Smooth muscle cell of the brain vasculature (primary cell): ENCODE measurements at places on chromosomes 7 and 10.

GRCh38 chr10:98055841-98056516 is 25.6 kb upstream of the CRTAC1 start:
- no peak for DNase-seq

- DNase-seq, result no peak
Measured at GRCh38 chr10:94065362-94065761, 71.6 kb downstream of the PLCE1 start.

- DNase-seq, result no peak
Measured at GRCh38 chr10:88222881-88223280, 359.5 kb downstream of the PTEN start.

DNA sequence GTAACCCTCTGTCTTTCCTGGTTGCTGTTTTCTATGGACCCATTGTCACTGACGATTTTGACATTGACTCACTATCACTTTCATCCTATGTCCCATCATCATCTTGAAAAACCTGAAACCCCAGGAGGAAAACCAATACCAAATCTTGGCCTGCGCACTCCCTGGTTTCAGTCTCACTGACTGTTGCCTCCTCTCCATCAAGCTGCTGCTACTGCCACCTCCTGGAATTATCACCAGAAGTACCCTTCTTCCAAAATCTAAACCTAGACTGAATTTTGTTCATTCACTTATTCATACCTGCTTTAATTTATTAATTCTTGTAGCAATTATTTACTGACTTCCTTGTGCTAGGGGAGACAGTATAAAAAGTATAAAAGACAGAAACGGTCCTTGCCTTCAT is 44.5 kb upstream of the ACBD5 start:
- DNase-seq, result no peak

DNA sequence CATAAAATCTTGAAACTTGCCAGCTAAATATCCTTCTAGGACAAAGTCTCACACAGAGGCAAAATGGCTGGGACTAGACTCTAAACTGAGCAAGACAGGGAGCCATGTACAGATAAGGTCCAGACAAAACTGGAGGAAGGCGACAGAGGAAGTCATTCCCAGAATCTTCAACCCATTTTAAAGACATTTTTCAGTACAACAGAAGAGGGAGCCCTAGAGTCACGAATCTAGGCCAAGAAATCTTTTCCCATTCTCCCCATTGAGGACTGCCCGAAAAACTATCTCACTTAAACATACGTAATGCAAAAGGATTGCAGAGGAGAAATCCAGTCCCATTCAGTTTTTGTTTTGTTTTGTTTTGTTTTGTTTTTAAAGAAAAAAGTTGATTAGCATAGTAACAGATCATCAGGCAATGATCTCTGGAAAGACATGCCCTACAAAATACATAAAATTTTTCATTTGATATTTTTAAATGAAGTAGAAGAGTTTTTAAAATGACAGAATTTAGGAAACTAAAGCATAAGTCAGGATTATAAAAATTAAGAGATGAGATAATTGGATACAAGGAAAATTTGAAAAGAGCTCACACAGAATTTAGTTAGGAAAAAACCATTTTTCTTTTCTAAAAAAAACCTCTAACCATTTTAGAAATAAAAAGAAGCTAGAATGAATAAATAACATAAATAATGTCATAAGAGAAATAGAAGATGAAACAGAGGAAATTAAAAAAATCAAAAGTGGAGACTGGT is 16.9 kb upstream of the PRF1 start:
- DNase-seq, result no peak

GRCh38 chr7:69817121-69817520 is 218.8 kb downstream of the AUTS2 start:
- no peak for DNase-seq

DNA sequence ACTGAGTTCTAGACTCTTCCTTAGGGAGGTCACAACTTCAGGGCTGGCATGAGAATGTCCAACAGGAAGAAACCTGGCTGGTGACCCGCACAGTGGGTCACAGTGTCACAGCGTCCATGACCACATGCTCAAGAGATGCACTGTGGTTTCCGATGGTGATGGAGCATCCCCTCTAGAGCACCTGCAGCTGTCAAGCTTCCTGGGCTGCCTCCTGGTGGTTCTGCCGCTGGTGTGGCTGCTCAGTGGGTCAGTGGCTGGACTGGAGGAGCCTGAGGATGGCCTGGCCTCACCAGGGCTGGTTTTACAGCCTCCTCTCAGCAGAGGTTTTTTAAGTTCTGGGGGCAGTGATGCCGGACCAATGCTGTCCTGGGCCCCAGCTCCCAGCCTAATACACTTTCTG is 149.3 kb downstream of the SH3PXD2A start:
- no peak for DNase-seq

- DNase-seq, result no peak
Measured at GRCh38 chr7:21365866-21366624, 61.8 kb upstream of the SP4 start.

GRCh38 chr7:884191-885003 is 8.0 kb downstream of the GET4 start:
- DNase-seq, result no peak
